Stimulated activated CD4-positive, alpha-beta T cell treated with anti-CD3 and anti-CD28 coated beads, Interleukin-1b, Interleukin-23, amount 100 ng/mL, for 1 hour (primary cell): ENCODE measurements at places on chromosomes 1 and 21.
A peak's percentile ranks its signal among the peaks of the same experiment; 100 is the strongest.

DNA sequence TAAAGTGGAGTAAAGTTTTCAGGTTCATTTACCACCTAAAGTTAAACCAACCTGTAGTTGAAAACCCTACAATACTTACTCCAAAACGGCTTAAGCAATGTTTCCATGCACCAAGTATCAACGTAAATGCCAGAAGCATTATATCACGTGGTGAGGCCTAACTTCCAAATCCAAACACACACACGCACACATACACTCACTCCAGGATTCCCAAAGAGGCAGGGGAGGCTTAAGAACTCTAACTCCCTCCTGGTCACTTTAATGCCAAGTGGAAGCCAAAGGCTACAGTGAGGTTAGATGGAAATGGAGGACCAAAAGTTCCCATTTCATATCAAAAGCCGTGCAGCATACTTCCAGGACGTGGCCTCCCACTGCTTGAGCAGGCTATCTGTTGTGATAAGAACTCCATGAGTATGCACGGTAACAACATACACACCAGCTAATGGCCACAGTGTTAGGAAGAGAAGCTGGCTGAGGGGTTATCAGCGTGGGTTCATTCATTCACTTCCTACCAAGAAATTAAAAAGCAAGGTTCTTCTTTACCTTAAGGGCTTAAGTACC is 224.1 kb downstream of the SLC45A1 start:
- no peak for DNase-seq

DNA sequence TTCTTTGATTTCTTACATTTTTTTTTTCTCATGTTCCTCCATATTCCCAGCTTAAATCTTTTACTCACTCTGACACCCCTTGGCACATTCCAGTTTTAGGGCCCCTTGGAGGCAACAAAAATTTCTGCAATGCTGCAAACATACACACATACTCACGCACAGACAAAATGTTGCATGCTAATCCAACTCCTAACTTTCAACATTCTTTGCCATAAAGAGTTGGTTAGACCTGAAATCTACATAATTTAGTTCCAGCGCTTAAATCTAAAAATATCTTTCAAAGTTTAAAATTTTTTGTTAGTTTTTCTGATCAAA is 103.9 kb downstream of the PTPN14 start:
- no peak for DNase-seq

- no peak for DNase-seq
Observed at GRCh38 chr1:7727809-7728471, 43.2 kb upstream of the VAMP3 start.

GRCh38 chr21:42063571-42064521 is 7.3 kb upstream of the UMODL1 start:
- DNase-seq, result peak; percentile 17

GRCh38 chr1:235075777-235076308 is 52.8 kb downstream of the TOMM20 start:
- no peak for DNase-seq

- DNase-seq, result no peak
Observed at GRCh38 chr1:68521286-68521685, 24.4 kb upstream of the DEPDC1 start.

DNA sequence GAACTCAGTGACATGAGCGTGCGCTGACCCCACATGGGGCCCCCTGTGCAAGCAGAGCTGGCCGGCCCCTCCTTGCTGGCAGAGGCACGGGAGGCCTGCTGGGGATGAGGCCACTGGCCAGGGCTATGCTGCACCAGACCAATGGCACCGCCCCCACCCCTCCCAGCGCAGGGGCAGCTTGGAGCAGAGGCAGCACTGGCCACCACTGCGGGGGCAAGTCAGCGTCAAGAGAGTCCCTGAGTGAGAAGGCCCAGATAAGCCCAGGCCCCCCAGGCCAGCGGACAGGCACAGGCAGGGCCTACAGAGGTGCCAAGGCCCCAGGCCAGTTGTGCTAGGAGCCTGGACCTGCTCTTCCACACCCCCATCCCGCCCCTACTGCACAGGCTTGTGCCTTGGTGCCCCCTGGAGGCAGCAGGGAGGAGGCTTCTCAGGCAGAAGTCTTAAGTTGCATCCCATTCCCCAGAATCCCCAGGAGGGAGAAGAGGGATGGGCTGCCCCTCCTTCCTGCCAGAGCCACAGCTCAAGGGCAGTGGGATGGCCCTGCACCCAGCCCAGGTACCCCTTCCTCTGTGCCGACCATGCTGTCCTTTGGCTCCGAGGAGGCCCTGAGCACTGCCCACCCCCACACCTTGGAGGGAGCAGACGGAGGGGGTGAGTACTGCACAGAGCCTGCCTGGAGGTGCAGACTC is 35.8 kb downstream of the EPHX1 start:
- DNase-seq, result no peak

DNA sequence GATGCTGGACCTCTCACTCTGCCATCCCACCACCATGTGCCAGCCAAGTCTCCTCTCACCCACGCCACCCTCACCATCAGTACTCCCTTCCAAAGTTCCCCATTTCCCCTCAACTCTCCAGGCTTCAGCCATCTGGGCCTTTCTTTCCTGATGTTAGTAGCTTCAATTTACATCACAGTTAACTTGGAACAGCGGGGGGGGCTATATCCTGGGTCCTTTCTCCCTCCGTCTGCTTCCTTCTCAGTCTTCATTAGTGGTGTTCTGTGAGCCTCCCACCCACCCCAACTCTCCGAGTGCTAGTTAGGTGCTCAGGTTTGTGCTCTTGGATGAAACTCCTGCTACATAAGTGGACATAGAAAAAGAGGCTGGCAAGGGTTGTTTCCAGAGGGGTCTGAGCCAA is 31.9 kb downstream of the KCNC4 start:
- no peak for DNase-seq

- DNase-seq, result no peak
Observed at GRCh38 chr1:201049248-201049831, 25.8 kb upstream of the KIF21B start.

GRCh38 chr1:113133038-113133437 is 60.0 kb downstream of the LRIG2 start:
- no peak for DNase-seq

- no peak for DNase-seq
Observed at GRCh38 chr1:233094691-233095090, 144.3 kb downstream of the NTPCR start.

DNA sequence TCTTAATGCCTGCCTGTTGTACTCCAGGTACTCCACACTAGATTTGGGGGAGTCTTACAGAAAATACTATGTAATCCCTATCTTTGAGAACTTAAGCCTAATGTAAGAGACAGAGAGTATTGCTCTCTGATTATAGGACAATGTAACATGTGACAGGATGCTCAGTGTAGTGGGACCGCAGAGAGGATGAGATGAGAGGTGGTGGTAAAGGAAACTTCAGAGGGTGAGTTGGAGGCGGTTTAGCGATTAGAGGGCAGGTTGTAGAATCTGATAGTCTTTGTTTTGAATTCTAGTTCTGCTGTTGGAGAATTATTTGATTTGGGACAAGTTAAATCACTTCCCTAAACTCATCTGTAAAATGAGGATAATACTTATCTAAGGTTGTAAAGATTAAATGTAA is 5.4 kb downstream of the SOAT1 start:
- DNase-seq, result no peak

- DNase-seq, result no peak
Observed at GRCh38 chr1:59229138-59229537, 67.8 kb upstream of the FGGY start.

DNA sequence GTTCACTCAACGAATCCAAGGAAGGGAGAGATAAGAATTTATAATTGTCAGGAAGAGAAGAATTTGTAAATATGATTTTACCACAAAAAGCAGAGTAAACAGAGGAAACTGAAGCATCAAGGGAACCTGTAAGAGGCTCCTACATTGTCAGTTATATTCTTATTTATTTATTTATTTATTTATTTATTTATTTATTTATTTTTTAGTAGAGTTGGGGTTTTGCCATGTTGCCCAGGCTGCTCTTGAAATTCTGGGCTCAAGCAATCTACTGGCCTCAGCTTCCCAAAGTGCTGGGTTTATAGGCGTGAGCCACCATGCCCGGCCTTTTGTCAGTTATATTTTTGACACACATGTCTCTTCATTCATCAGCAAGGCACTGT is 47.1 kb downstream of the FCRL3 start:
- DNase-seq, result no peak

DNA sequence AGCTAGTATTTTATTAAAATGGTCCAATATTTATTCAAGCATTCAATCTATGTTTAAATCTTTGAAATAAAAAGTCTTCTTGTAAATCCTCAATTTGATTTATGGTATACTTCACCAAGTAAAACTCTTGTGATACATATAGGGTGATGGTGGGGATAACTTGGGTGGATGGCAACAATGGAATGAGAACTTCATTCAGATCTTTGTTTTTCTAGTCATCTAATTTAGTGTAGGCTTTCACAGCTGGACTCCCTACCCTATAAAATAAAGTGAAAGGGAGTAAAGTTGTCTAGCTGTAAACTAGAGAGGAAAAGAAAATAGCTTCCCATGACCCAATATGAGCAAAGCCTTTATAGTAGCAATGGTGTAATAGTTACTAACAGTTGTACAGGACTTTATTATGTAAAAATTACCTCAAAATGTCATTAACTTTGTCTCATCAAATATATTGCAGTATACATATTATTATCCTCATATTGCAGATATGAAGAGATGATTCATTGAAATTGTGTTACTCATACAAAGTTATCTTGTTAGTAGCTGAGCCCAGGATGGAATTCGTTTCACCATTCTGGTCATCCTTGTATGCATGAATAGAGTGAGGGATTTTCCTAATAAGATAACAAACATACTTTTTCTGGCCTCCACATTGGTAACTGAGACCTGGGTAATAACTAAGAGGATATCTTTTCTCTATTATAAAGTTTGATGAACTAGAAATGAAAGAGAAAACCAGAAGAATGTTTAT is 1377.7 kb upstream of the ADGRL4 start:
- DNase-seq, result no peak

DNA sequence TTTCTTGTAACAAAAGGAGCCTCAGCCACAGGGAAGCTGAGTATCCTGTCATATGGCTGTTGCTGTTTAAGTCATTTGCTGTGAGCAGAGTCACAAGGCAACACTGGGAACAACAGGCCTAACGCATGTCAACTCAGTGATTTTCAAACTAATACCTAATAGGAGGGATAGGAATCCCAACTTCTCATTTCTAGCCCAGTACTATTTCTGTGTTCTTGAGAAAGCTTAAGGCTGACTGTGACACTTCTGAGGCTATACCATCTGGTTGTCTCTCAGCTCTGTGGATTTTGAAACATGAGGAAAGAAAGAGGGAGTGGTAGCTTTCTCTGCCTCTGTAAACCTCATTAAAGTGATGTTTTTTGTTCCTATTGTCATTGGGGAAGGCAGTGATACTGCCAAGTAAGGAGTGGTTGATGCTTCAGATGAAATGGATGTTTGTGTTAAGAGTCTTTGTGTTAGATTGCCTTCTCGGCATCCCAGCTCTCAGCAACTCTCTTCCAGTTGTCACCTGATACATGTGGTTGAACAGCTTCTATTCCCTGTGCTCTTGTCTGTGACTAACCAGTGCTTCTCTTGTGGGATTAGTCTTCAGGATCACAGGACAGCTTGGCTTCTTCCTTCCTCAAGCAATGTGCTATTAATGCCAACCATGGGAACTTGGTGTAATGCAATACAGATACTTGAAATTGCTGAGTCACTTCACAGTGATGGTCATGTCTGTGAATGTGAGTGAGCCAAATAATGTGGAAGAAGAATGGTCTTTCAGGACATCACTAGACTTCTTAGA is 166.8 kb upstream of the IVNS1ABP start:
- no peak for DNase-seq

- DNase-seq, result no peak
Observed at GRCh38 chr1:182406012-182406411, 5.5 kb upstream of the TEDDM1 start.

- no peak for DNase-seq
Observed at GRCh38 chr1:183787704-183788103, 17.2 kb upstream of the RGL1 start.

GRCh38 chr1:86940599-86940998 is 26.2 kb downstream of the HS2ST1 start:
- DNase-seq, result no peak

DNA sequence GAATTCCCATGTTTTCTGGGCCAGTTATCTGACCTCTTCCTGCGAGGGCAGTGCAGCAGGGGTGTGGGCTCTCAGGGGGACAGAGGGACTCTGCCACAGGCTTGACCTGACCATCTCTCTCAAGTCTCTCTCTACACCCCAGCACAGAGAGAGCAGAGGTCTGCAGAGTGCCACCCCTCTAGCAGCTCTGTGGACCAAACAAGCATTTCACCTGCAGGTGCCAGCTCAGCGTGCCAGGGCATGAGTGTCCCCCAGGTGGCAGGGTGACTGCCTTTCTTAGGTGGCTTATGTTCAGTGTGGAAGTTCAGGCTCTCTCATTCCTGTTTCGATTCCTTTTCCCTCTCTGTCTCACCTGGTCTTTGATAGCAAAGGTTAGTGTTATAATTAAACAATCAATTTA is 191.3 kb downstream of the CACNA1E start:
- no peak for DNase-seq

GRCh38 chr1:17849216-17849615 is 94.1 kb downstream of the ACTL8 start:
- no peak for DNase-seq

DNA sequence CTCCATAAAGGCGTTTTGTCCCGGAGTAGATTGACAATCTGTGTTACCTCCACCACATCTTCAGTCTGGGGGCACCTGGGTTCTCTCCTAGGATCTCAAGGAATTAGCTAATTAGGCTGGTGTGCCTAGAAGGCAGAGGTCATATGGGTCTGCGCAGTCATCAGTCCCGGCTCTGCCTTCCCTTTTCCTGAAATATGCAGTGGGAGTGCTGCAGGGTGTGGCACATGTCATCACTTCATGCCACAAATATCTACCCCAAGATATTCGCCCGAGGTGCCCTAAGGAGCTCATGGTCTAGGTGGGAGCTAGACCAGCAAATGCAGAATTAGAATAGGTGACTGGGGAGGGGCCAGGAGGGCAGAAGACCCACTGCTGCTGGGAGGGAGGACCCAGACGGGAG is 42.9 kb downstream of the ACTL8 start:
- DNase-seq, result no peak

GRCh38 chr1:6011161-6011945 is 19.1 kb upstream of the NPHP4 start:
- DNase-seq, result no peak

DNA sequence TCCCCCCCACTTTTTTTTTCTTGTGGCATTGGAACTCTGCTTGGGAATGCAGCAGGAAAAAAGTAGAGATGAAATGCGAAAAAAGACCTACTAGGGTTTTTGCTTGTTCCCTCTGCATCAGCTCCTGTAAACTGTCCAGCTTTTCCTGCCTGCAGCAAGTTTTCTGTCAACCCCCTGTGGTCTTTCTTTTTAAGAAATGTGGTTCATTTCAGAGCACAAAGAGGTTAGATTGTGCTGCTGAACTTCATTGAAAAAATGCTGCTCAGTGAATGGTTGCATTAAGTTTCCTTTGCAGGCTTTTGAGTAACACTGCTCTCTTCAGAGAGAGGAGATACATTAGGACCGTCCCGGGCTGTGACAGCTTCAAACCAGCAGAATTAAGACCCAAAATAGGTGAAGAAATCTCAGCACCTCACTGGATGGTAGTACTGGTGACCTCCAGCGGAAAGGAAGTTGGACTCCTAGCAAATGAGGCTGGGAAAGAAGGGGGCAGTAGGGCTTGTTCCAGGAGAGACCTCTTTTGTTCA is 80.7 kb downstream of the NDUFS5 start:
- no peak for DNase-seq

GRCh38 chr1:5223206-5223605 is 568.8 kb downstream of the AJAP1 start:
- DNase-seq, result no peak
